Effector CD8-positive, alpha-beta T cell (primary cell): ENCODE measurements at places on chromosomes 6 and 20.

GRCh38 chr6:29861521-29862255 lies 34.1 kb downstream of the HLA-G start:
- DNase-seq, result no peak

- no peak for DNase-seq
Measured at GRCh38 chr6:82467338-82467737, 103.7 kb downstream of the TPBG start.

DNA sequence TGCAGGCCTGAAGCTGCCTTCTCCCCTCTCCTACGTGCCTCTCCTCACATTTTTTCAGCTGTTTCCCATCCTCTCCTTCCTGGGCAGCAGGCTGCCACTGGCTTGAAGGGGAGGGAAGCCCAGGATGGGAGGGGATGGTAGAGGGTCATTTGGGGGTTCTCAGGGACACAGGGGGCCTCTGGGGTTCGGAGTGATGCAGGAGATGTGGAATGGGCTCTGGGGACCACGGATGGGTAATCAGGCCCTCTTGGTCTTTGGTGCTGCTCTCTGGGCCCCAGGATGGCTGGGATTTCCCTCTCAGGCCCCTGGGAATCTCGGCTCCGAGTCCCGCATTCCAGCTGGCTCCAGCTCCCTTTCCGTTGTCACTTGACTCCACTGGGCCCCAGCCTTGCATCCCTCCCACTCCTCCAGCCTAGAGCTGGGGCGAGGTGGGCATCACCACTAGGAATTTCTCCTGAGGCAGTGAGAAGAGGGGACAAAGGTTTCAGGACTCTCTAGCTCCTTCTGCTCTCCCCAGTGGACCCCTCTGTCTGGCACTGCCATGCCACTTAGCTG lies 2.0 kb upstream of the DDR1 start:
- no peak for DNase-seq

DNA sequence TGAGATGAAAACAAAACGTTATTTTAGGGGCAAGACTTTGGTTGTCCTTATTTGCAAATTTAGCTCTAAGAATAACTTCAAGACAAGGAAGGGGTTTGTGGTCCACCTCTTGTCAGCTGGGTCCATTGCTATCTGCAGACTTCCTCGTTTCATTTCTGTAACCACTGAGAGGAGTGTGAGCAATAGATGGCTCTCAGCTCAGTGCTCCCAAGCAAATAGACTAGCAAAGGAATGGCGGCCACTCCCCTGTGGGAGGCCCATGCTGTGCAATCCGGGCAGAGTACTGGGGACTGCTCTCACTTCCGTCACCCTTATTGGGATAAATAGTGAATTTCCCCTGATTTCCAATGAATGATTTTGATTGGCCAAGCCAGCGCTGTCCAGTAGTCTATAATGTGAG lies 176.6 kb downstream of the ZDHHC14 start:
- no peak for DNase-seq

DNA sequence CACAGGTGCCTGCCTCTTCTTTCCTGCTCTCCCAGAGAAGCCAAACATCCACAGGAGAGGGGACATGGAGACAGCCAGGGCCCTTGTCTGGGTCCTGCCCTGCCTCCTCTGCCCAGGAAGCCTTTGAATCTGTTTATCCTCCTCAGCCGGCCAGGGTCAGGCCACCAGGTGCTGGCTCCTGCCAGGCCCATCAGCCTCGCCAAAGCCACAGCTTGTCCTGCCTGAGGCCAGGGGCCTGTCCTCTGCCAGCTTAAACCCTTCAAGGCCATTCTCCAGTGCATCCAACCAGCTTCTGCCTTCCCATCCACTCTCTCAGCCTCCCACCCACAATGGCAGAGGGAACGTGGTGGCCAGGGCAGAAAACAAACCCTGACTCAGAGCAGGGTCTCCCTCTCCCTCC lies 254.6 kb downstream of the ANKRD60 start:
- no peak for DNase-seq

DNA sequence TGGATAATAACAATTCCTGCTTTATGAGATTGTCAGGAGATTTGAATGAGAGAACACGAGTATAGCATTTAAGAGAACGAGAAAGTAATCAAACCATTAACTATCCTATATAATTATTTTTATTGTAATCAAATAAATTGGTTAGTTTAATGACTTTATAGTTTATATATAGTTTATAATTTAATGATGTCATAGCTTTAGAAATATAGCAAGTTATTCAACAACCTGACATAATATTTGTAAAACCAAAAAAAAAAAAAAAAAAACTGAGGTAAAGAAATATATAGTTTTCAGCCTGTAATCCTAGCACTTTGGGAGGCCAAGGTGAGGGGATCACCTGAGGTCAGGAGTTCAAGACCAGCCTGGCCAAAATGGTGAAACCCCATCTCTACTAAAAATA lies 26.4 kb upstream of the DST start:
- no peak for DNase-seq

DNA sequence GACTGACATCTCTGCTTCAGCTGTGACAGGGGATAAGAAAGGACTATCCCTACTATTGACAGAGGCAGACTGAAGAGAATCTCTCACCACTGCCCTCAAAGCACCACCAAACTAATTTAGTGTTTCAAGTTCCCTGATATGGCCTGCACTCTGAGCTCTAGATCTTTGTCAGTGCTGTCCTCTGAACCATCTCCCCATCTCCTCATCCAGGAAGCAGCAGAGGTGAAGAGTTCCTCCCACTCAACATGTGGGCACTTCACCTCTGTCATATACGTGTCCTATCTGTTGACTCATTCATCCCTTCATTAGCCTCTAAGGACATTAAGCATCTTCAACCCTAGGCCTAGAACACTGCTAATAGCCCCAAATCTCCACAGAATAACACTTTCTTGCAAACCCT lies 14.1 kb downstream of the FAM210B start:
- no peak for DNase-seq

DNA sequence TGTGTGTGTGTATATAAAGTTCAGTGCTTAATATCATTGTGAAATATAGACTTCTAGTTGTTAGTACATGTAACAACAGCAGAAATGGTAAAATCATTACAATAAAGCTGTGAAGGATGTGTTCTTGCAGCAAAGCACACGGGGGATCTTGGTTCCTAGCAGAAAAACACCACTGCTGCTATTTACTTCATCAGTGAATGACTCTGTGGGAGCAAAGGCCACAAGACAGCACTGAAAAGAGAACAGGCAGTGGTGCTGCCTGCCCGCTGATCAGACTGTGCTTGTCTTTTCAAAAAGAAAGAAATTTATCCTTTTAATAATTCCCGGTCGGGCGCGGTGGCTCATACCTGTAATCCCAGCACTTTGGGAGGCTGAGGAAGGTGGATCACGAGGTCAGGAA lies 689.9 kb upstream of the CITED2 start:
- DNase-seq, result no peak

GRCh38 chr6:76835695-76836094 lies 627.6 kb downstream of the HTR1B start:
- DNase-seq, result no peak

- DNase-seq, result no peak
Measured at GRCh38 chr6:127291495-127291894, 24.8 kb downstream of the RNF146 start.

GRCh38 chr6:35780719-35781118 lies at the start of gene CLPSL1:
Gene CLPSL1, plus strand, starts transcription at chr6:35781019. Its CDS starts 92 bp downstream, at chr6:35781111.
- no peak for DNase-seq
